Immature natural killer cell (primary cell): ENCODE measurements at places on chromosomes 3 and 15.

DNA sequence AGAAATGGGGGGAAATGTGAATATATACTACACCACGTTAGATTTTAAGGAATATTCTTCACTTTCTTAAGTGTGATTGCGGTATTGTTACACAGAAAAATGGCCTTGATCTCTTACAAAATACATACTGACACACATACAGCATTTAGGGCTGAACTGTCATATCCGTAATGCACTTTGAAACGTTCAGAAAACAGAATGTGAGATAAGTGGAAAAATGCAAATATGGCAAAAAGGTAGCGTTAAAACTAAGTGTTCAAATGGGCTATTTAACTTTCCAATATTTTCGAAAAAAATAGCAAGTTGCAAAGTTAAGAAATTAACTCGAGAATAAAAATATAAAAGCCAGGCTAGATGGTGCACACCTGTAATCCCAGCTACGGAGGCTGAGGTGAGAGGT is 1.8 kb downstream of the ZNF280D start:
- DNase-seq: no peak
- no peak overlapping the region for H3K27ac ChIP-seq
- H3K27me3 ChIP-seq: no peaks in the 10 kb centered on the region

DNA sequence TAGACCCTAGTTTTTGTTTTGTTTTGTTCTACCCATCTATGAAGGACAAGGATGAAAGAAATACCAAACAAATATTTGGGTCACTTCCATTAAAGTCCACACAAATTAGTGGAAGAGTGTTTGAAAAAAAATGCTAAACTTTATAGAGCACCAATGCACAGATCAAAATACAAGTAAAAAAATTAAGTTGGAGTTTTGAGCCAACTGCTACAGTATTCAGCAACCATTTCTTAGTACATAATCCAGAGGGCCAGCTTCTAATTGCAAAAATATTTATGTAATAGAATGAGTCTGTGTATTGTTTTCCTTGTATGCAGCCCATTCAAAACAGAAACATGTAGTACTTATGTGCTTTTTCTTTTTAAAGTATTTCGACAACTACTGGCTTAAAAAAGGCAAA is 121.1 kb downstream of the CBLB start:
- DNase-seq: no peak
- H3K27me3 ChIP-seq: no peaks in the 10 kb centered on the region
- H3K36me3 ChIP-seq: peaks cover 29% of the 10 kb centered on the region
- H3K4me3 ChIP-seq: no peak overlapping the region
- peaks cover 76% of the 10 kb centered on the region for H3K4me1 ChIP-seq

GRCh38 chr15:58401991-58402649 is 29.7 kb upstream of the LIPC start:
- no peaks in the 10 kb centered on the region for H3K4me1 ChIP-seq
- DNase-seq: no peak
- H3K27ac ChIP-seq: no peak overlapping the region
- H3K27me3 ChIP-seq: no peaks in the 10 kb centered on the region
- H3K4me3 ChIP-seq: no peak overlapping the region

DNA sequence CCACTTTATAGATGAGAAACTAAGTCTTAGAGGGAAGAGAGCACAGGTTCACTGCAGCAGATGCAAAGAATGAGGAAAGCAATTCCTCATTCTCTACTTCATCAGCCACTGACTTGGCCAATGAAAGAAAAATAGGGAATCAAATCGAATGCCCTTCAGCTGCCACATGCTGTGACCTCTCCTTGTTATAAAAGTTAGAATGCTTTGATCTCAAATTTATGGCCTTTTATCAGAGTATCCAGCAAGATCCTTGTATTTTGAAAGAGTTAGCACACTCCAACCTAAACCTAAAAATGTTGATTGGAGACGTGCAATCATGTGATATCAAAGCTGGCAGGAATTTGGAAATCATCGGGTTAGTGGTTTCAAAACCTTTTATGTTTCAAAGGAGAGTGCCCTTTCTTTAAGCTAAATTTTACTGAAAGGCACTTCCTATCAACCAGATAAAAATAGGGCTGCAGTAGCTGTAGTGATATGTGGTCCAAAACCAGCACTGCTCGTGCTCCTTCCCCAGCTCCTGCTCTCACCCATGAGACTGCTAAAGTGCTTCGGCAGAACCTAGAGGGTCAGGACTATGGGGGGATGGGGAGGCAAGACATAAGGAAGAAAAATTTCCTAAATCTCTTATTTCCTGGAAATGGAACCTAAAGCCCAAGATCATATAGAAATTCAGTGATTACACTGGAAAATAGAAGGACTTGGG is 617.0 kb downstream of the PYDC2 start:
- H3K27ac ChIP-seq: no peak overlapping the region
- no peaks in the 10 kb centered on the region for H3K27me3 ChIP-seq
- no peak for DNase-seq
- no peaks in the 10 kb centered on the region for H3K4me1 ChIP-seq
- H3K4me3 ChIP-seq: no peak overlapping the region
- no peaks in the 10 kb centered on the region for H3K36me3 ChIP-seq

GRCh38 chr3:142947799-142948575 is 15.5 kb downstream of the PAQR9 start:
- H3K4me1 ChIP-seq: peaks cover 9% of the 10 kb centered on the region
- H3K27ac ChIP-seq: no peak overlapping the region
- no peak for DNase-seq
- H3K4me3 ChIP-seq: no peak overlapping the region
- H3K36me3 ChIP-seq: no peaks in the 10 kb centered on the region

- no peaks in the 10 kb centered on the region for H3K36me3 ChIP-seq
- no peak overlapping the region for H3K4me3 ChIP-seq
- H3K27ac ChIP-seq: no peak overlapping the region
- H3K27me3 ChIP-seq: peaks cover 4% of the 10 kb centered on the region
- H3K4me1 ChIP-seq: no peaks in the 10 kb centered on the region
These were observed 34.3 kb downstream of the MCF2L2 start for GRCh38 chr3:183394150-183394549.

GRCh38 chr3:186990878-186991308 is 60.6 kb downstream of the ST6GAL1 start:
- peaks cover 14% of the 10 kb centered on the region for H3K36me3 ChIP-seq
- H3K27me3 ChIP-seq: no peaks in the 10 kb centered on the region
- no peak overlapping the region for H3K4me3 ChIP-seq
- peaks cover 59% of the 10 kb centered on the region for H3K4me1 ChIP-seq

GRCh38 chr15:94467034-94467433 is 235.7 kb downstream of the MCTP2 start:
- H3K4me1 ChIP-seq: peaks cover 45% of the 10 kb centered on the region
- no peak overlapping the region for H3K27ac ChIP-seq
- H3K36me3 ChIP-seq: peaks cover 23% of the 10 kb centered on the region

- H3K4me1 ChIP-seq: no peaks in the 10 kb centered on the region
- H3K36me3 ChIP-seq: peaks cover 11% of the 10 kb centered on the region
- H3K4me3 ChIP-seq: no peak overlapping the region
- H3K27me3 ChIP-seq: no peaks in the 10 kb centered on the region
These were observed 79.6 kb downstream of the DHX36 start for GRCh38 chr3:154244644-154245043.

DNA sequence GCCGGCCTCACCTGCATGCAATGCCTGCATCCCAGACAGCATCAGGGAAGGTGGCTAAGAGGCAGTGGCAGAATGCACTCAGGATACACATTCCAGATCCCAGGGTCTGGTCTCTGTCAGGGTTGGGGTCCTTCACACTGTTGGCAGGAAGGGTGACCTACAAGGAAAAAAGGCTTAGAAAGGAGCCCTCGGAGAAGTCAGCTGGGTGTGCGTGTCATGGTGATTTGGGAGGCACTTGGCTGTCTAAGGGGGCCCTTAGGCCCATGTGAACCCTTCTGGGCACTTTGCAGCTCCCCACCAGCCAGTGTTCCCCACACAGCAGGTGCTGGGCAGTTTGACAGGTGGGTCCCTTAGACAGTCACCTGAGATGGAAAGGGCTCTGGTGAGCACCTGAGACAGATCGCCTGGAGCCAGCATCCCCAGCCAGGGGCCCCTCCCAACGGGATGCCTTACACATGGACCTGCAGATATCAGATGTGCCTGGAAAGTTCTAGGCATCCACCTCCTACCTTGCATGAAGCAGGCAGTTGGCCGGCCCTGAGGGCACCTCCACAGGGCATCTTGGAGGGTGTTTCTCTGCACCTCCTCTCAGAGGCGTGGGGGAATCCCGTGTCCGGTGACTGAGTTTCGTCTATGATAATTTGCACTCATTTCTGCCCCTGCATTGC is 131.6 kb downstream of the LRRK1 start:
- no peaks in the 10 kb centered on the region for H3K4me1 ChIP-seq
- H3K27ac ChIP-seq: no peak overlapping the region
- no peaks in the 10 kb centered on the region for H3K36me3 ChIP-seq
- H3K27me3 ChIP-seq: no peaks in the 10 kb centered on the region
- no peak for DNase-seq

GRCh38 chr3:46321461-46322104 is 32.3 kb upstream of the CCR2 start:
- H3K4me3 ChIP-seq: no peak overlapping the region
- no peaks in the 10 kb centered on the region for H3K27me3 ChIP-seq
- no peak for DNase-seq

DNA sequence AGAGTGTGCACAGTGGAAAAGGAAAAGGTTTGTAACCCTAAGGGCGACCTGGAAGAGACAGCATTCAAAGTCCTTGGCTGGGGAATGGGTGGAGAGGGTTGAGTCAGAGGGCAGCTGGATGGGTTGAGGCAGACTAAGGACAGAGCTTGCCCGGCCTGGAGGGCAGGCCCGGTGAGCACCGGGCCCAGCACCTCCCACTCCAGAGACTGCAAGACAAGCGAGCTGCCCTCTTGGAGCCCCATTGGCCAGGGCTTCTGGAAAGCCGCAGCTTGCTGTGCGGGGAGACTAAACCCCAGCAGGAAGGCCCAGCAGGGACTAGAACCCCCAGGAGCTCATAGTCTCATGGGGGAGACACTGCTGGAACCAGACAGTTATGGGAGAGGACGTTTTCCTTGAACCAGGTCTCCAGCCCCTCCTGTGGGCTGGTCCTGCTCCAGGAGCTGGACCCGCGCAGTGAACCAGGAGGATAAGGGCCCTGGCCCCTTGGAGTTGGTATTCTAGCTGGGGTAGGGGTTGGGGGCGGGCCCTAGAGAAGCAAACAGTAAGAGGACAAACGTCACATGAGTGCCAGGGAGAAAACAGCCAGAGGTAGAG is 59.1 kb downstream of the RGMA start:
- DNase-seq: no peak
- H3K4me3 ChIP-seq: no peak overlapping the region
- no peak overlapping the region for H3K27ac ChIP-seq
- peaks cover 39% of the 10 kb centered on the region for H3K4me1 ChIP-seq

GRCh38 chr3:148759430-148759829 is 61.7 kb downstream of the AGTR1 start:
- H3K4me3 ChIP-seq: no peak overlapping the region
- H3K27me3 ChIP-seq: no peaks in the 10 kb centered on the region
- no peak overlapping the region for H3K27ac ChIP-seq
- DNase-seq: no peak
- H3K36me3 ChIP-seq: no peaks in the 10 kb centered on the region
- no peaks in the 10 kb centered on the region for H3K4me1 ChIP-seq

- peaks cover 20% of the 10 kb centered on the region for H3K4me1 ChIP-seq
- no peaks in the 10 kb centered on the region for H3K36me3 ChIP-seq
- no peak for DNase-seq
- H3K4me3 ChIP-seq: no peak overlapping the region
These were observed 3.0 kb downstream of the INKA1 start for GRCh38 chr3:49805897-49806701.

- H3K36me3 ChIP-seq: no peaks in the 10 kb centered on the region
- H3K27me3 ChIP-seq: no peaks in the 10 kb centered on the region
- DNase-seq: no peak
- H3K4me1 ChIP-seq: no peaks in the 10 kb centered on the region
- no peak overlapping the region for H3K4me3 ChIP-seq
These were observed 103.0 kb upstream of the TBL1XR1 start for GRCh38 chr3:177300039-177300833.

- H3K27me3 ChIP-seq: peaks cover 10% of the 10 kb centered on the region
- DNase-seq: no peak
- no peak overlapping the region for H3K4me3 ChIP-seq
- H3K4me1 ChIP-seq: no peaks in the 10 kb centered on the region
These were observed 319.8 kb upstream of the TLE3 start for GRCh38 chr15:70417535-70417934.

GRCh38 chr3:165635791-165636683 is 201.2 kb downstream of the BCHE start:
- no peaks in the 10 kb centered on the region for H3K36me3 ChIP-seq
- no peaks in the 10 kb centered on the region for H3K4me1 ChIP-seq
- DNase-seq: no peak
- peaks cover 1% of the 10 kb centered on the region for H3K27me3 ChIP-seq
- no peak overlapping the region for H3K27ac ChIP-seq
- H3K4me3 ChIP-seq: no peak overlapping the region

DNA sequence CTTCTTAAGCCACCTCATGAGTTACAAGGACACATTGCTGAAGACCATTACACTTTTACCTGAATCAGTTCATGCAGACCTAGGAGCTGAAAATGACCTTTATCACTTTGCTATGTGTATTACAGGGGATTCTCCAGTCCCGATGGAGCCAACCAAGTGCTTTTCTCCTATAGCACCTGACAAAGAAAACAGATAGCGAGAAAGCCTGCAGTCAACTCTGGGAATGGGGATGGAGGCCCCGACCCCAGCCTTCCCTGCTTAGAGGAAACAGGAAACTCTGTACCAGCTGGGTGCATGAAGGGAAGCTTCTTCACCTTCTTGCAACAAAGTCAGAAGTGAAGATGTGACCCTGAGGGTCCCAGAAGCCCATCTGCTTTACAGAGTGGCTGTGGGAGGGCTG is 168.3 kb upstream of the SEMA6D start:
- H3K4me3 ChIP-seq: no peak overlapping the region
- H3K4me1 ChIP-seq: peaks cover 4% of the 10 kb centered on the region
- no peak overlapping the region for H3K27ac ChIP-seq
- no peaks in the 10 kb centered on the region for H3K36me3 ChIP-seq
- no peaks in the 10 kb centered on the region for H3K27me3 ChIP-seq

DNA sequence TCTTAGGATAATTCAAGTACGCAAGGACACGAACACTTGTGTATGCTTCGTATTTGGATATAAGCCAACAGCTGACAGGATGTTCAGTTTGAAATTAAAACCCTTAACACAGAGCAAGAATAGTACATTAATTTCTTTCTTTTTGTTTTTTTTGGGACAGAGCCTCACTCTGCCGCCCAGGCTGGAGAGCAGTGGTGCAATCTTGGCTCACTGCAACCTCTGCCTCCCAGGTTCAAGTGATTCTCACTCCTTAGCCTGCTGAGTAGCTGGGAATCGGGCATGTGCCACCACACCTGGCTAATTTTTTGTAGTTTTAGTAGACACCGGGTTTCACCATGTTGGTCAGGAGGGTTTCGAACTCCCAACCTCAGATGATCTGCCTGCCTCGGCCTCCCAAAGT is 32.4 kb downstream of the TOMM70 start:
- DNase-seq: no peak
- H3K4me3 ChIP-seq: no peak overlapping the region
- no peaks in the 10 kb centered on the region for H3K4me1 ChIP-seq
- H3K27me3 ChIP-seq: no peaks in the 10 kb centered on the region

DNA sequence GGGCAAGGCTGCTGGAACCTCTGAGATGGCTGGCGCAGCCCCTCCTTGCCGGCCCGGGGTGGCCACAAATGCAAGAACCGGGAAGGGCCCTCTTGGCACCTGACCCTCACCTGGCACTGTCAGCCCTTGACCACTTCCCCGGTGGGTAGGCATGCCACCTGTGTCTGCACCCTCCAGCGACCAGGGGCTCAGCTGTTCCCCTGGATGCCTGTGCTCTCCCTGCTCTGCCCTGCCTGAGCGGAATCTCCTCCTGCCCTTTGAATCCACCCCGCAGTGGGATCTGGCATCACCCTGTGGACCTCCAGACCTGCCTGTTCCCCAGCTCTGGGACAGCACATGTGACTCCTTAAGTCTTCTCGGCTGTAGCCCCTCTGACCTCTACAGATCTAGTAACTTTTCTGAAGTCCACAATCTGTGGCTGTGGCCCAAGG is 26.1 kb upstream of the FGD5 start:
- no peaks in the 10 kb centered on the region for H3K4me1 ChIP-seq
- peaks cover 3% of the 10 kb centered on the region for H3K27me3 ChIP-seq
- H3K4me3 ChIP-seq: no peak overlapping the region
- no peak for DNase-seq
